ENCODE measurements at places on chromosomes 6 and 20.
A peak's percentile ranks its signal among the peaks of the same experiment; 100 is the strongest.

GRCh38 chr6:146253691-146254090 is 224.8 kb downstream of the GRM1 start:
- DNase-seq: no peak

- DNase-seq: no peak
Measured at GRCh38 chr20:1302685-1303541, 26.0 kb downstream of the SDCBP2 start.

DNA sequence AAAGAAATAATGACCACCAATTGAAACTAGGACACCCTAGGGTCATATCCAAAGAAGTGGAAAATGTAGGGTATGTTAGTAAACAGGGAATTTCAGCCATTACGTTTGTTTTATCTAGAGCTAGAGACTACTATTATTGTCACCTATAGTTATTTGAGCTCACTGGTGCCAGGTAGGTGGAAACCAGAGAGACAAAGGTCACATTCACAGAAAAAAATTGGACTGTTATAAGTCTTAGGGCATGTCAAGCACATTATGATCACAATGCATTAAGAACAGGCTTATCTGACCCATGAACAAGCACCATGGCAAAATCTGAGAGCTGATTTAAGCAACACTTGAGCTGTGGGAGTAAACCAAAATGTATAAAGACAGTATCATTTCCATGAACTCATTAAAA is 530.1 kb upstream of the CITED2 start:
- no peak for DNase-seq

GRCh38 chr20:43537921-43538877 is 20.6 kb upstream of the SGK2 start:
- DNase-seq: peak; percentile 43

GRCh38 chr20:49999329-49999728 is 16.5 kb downstream of the SNAI1 start:
- DNase-seq: no peak

GRCh38 chr6:147448775-147449174 is 59.7 kb upstream of the SAMD5 start:
- DNase-seq: no peak

DNA sequence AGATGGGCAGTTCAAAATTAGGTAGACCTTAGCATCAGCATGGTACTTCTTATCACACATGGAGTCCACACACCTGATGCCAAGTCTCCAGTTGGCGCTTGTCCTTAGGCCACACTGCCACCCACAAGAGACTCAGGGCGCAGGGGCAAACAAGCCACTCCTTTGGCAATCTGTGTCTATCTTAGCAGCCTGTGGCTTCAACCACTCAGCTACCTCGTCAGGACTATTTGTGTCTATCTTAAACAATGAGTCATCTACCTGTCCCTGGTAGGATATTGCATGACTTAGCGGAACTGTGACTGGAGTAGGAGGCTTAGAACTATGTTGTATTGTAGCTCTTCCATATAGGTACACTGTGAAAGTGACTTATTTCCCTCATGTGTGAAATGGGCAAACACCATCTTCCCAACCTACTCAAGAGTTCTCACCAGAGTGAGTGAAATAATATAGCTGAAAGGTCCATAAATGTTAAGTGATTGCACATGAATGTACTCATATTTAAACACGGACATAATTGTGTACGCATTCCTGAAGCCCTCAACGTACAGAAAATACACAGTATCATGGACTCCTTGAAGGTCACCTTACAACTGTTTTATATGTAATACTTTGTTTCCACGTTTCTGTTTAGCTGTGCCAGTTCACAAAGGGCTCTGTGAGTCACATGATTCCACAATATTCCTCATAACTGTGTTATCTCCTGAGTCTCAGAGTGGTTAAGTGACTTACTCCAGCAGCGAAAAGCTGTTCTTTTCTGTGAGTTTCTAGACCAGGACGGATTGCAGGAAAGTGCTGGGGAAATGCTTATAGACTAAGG is 1.6 kb downstream of the TRIM27 start:
- peak; percentile 84 for DNase-seq

DNA sequence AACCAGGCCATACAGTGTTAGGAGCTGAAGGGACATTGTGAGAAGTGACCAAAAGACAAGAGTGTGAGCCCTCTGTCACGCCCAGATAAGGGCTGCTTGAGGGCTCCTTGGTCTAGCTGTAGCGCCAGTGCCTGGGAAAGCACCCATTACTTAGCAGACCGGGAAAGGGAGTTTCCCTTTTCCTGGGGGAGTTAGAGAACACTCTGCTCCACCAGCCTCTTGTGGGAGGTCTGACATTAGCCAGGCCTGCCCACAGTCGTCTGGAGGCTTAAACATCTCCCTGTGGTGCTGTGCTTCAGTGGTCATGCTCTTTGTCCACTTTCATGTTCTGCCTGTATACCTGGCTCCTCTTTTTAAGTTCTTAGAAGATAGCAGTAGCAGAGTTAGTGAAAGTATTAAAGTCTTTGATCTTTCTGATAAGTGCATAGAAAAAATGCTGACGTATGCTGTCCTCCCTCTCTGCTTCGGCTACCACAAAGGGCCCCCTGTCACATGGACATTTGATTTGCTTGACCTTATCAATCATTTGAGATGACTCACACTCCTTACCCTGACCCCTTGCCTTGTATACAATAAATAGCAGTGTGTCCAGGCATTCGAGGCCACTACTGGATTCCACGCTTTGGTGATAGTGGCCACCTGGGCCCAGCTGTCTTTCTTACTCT is 201.5 kb upstream of the ECI2 start:
- DNase-seq: no peak

- DNase-seq: no peak
Measured at GRCh38 chr6:40439026-40439800, 148.0 kb downstream of the LRFN2 start.

DNA sequence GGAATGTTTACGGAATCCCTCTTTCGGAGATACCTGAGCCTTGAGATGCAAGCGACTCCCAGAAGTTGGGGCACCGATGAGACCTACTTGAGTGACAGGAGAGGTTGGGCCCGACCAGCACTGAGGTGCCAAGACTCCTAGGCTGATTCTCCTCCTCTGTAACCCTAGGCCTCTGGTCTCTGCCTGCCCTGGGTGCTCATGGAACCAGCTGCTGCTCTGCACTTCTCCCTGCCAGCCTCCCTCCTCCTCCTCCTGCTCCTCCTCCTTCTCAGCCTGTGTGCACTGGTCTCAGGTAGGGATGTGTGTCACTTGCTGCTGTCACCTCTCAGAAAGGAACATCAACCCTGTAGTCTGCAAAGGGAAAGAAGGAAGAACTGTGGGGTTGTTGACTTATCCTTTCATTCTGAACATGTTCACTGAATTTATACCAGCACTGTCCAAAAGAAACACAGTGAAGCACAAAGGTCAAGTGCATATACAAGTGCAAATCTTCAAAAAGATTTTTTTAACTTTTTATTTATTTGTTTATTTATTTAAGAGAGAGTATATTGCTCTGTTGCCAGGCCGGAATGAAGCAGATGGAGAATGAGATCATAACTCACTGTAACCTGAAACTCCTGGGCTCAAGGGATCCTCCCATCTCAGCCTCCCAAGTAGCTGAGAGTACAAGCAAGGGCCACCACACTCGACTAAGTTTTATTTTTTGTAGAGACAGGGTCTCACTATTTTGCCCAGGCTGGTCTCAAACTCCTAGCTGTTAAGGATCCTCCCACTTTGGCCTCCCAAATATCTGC is 913 bp downstream of the BTN2A2 start:
- peak; percentile 15 for DNase-seq

DNA sequence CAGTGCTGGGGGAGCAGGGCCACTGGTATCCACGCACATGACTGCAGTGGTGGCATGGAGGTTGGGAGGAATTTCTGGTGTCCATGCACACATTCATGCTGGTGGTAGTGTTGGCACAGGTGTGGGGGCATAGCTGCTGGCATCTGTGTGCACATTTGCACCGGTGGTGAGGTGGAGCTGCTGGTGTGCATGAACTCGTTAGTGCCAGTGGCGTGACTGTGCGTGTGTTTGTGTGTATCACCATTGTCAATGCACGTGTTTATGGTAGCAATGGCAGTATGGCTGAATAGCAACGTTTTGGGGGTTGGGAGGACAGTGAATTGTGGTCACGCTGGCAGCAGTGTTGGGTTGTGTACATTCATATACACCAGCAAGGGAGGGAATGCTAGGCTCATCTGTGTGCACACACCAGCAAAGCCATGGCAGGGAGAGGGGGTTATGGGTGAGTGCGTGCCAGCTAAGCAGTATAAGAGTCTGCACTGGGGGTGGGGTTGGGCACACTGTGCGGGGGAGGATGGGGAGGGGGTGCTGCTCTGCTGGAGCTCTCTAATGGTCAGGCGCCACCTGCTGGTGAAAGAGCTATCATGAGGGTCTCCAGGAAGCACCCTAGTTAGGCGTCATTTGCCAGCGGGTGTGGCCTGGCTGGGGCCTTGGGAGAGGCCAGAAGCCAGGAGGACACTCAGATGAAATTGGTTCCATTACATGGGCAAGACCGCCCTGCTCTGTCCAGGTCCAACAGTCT is 626.1 kb upstream of the ID4 start:
- no peak for DNase-seq

DNA sequence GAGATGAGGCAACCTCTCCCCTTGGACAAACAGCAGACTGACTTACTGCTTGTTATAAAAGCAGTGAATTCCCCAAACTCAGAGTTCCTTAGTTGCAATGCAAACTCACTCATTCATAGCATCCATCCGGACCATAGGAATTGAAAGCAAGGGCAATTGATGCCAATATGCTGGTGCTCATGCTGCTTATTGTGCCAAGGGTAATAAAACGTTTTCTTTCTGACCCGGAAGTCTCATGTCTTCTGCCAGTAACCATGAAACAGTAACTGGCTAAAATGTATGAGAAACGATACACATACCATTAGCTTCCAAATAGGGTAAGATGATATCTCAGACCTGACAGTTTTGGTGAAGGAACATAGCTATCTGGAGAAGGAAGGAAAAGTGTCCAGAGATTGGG is 18.1 kb downstream of the PRKN start:
- DNase-seq: no peak

DNA sequence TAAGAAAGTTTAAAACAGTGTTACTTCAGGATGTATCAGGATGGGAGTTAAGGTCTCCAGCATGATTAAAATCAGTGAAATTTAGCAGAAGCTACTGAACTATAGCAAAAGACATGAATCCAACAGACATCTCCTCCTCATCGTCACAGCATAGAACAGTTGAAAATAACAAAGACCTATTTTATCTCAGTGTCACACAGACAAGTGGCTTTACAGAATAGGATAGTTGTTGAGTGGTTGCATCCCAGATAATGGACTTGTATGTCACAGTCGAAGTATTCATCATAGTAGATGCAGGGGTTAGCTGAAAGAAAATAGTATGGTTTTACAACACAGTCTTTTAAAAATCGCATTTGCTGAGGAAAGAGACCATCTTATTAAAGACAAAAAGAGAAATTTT is 31.2 kb downstream of the CRISP1 start:
- DNase-seq: no peak

GRCh38 chr20:52200870-52201269 is 9.3 kb upstream of the ZFP64 start:
- DNase-seq: no peak

DNA sequence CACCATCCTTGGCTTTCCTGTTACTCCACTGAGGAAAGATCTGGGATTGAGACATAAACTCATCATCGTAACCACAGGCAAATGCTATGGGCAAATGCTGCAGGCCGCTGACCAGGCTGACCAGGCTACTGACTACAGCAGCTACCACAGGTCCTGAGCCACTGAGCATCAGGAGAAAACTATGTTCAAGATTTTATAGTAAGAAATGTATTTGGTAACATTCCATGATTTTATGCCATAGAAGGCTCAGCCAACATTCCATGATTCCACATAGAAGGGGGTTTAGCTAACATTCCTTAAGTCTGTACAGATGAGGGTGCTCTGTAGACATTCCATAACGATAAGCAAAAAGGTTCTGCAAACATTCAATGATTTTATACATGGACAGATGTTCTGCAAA is 16.1 kb upstream of the B4GALT5 start:
- no peak for DNase-seq

GRCh38 chr6:154479351-154479769 is 31.1 kb downstream of the CNKSR3 start:
- DNase-seq: no peak

DNA sequence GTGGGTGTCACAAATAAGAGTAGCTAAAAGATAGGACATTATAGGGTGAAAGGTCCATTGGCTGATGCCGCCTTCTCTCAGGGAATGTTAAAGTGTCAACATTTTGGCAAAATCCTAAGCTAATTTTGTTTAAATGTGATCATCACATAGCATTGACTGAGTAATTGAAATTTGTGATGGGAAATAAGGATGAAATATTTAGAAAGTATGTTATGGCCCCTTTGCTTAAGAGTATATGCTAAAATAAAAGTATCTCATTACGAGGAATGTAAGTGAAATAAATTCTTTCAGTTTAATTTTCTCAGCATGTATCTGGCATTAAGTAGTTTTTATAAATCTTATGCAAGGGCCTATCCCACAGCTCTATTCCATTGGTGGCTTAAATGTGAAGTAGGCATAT is 229.2 kb downstream of the PRL start:
- DNase-seq: no peak

DNA sequence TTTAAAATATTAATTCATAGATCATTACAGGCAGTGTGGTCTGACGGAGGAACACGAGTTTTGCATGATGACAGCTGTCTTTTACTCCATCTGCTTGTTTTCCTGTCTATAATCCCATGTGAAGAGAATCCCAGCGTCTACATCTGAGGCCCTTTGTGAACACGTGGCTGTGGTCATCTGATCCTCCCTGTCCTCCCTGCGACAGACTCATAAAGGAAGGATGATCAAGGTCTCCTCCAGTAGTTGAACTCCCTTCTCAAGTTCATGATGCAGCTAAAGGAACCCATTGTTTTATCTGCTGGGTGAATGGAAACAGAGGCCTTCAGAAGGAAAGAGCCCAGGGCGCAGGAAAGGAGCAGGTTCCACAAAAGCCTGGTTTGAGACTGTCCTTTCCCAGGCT is 435.8 kb upstream of the JARID2 start:
- DNase-seq: no peak

DNA sequence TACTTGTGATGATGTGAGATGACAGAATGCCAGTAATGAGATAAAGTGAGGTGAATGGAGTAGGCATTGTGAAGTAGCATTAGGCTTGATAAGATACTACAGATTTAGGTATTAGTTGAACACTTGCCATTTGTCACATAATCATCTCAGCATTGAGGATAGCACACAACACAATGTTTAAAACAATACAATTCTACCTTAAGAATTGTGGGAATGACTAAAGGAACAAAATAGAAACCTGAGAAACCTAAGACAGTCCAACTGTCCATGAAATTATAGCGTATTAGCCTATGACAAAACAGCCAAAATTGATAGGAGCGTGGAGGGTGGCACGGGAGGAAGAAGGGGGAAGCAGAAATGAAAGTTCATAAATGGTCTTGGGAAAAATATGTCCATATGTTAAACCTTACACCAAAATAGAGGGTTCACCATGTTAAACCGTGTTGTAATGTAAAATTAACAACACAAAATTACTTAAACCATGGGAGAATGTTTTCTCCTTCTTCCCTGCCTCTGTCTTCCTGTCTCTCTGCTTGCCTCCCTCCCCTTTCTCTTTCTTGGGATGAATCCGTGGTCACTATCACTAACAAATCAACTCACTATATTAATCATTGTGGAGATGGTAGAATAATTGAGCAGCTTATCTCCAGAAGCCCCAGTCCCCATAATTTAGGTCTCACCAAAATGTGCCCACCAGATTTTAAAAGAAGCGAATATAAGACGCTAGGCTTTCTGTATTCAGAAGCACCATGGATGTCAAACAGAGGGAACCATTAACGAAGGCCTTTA is 33.0 kb upstream of the HFE start:
- DNase-seq: no peak
